Upper lobe of left lung (tissue), 6 donors: ENCODE measurements at places on chromosomes 5 and 9. TPM values are rescaled to one million over a fixed set of nuclear protein-coding genes. Genes with fewer than 3 reads are reported as not detected.

The NDST1 gene
- total RNA-seq, result 159 TPM

The C5orf63 gene
- total RNA-seq, result 13.6 TPM

The PLAC8L1 gene
- 1.3 TPM for total RNA-seq

The TXNDC15 gene
- 78.4 TPM for total RNA-seq

The LRRC26 gene
- not detected for total RNA-seq

The PCDHGA3 gene
- 1.8 TPM for total RNA-seq

The LSM11 gene
- 2.9 TPM for total RNA-seq

The STK32A gene
- total RNA-seq, result 8.4 TPM
